Posterior vena cava (tissue), 2 donors: ENCODE measurements at places on chromosomes 16 and 17. TPM values are rescaled to one million over a fixed set of nuclear protein-coding genes. Genes with fewer than 3 reads are reported as not detected.

MEIOB gene
- total RNA-seq = not detected

TSPAN10 gene
- 0.14 TPM for total RNA-seq

ASPA gene
- total RNA-seq = 7.8 TPM

TP53TG3 gene
- not detected for total RNA-seq

ST6GALNAC2 gene
- total RNA-seq = 3.0 TPM

TMIGD1 gene
- not detected for total RNA-seq

KSR1 gene
- total RNA-seq = 30.3 TPM

KRTAP2-2 gene
- not detected for total RNA-seq

PPP1R27 gene
- total RNA-seq = not detected

HBA2 gene
- total RNA-seq = 2,679 TPM

GP2 gene
- total RNA-seq = 4.9 TPM

FNDC8 gene
- not detected for total RNA-seq

GNG13 gene
- not detected for total RNA-seq

SLC16A5 gene
- total RNA-seq = 8.1 TPM

TNFRSF17 gene
- not detected for total RNA-seq
